ENCODE measurements at places on chromosomes 1 and 21.

DNA sequence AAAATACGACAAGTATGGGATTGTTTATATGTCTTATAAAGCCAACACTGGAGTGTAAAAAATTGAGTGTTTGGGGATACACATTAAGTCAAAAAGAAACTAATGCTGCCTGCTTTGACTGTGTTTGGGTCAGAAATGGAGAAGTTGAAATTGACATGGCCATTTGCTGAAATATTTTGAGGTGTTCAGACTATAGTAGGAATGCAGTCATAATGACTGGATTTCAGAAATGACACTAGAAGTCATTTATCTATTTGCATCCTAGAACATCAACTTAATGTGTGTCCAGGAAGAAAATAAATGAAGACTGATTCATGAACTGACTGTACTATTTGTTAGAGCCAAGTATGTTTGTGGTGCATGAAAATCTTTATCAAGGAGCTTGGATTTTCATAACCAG, 28.4 kb downstream of the RASAL2 start:
- no peak for DNase-seq

DNA sequence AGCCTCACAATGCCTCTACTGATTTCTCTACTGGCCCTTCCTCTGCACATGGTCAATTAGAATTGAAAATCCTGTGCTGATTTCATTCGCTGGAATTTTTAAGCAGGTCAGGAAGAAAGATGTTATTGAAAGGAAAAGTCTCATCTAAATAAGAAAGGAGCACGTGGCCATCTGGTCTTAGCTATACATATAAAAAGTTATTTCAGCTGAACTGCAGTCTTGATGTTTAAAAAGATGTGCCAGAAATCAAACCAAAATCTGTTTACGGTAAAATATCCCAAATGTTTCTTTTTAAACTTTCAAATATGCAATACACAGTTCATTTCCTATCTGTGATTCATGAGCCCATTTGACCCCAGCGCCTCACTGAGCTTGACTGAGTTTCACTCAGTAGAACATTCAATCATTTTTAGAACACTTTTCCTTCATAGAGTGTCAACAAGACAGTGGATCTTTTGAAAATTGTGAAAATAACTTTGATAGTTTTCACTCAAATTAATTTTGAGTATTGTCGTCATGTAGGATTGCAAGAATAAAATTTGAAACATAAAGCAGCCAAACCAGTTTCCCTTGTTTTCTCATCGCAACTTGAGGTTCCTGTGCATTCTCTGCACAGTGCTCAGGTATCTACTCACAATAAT, 293.6 kb downstream of the PTPRC start:
- peak; percentile 43 for DNase-seq

DNA sequence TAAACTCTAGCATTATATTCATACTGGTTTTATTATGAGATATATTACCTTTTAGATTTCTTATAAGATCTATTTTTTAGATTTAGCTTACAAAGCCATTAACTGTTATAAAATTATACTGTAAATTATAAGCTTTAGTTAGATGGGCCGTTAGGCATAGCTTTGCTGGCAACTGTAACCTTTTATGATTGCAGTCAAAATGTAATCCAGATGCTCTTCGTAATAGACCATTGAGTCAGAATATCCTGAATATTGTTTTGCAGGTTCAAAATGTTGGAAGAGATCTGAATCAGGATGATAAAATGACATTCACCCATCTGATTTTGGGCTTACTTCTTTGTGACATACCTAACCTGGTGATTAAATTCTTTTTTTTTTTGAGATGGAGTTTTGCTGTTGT, 20.9 kb downstream of the ITSN1 start:
- DNase-seq, result no peak

- DNase-seq, result no peak
Measured at GRCh38 chr1:216958569-216958968, 235.3 kb upstream of the ESRRG start.

DNA sequence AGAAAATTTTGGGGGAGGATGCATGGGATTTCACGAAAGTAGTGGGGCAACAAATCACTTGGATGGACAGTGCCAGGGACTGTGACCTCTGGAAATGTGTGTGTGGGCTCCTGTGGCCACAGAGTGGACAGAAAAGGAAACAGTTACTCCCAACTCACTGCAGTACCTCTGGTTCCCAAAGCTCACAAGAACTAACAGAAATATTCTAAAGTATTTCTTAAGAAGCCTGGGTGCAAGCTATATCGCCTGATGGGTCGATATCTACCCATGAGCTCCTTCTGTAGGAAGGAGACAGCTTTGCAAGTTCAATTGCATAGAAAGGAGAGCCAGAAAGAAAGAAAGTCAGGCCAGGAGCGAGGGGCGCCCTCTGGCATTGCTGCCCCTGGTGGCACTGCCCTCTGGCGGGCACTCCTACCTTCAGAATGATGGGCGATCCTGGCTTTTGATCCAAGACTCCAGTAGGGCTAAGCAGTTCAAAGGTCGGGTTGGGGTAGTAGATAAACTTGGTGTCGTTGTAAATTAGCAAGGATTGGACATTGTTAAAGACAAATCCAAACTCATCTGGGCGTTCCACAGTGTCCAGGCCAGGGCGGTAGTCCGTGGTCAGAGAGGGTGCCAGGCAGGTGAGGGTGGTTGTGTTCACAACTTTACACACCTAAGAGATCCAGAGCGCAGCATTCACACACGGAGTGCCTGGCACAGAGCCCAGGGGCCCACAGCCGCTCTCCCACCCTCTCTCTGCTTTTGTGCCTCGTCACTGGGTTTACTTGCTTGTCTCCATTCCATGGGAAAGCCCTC, 134.7 kb upstream of the CD34 start:
- no peak for DNase-seq

DNA sequence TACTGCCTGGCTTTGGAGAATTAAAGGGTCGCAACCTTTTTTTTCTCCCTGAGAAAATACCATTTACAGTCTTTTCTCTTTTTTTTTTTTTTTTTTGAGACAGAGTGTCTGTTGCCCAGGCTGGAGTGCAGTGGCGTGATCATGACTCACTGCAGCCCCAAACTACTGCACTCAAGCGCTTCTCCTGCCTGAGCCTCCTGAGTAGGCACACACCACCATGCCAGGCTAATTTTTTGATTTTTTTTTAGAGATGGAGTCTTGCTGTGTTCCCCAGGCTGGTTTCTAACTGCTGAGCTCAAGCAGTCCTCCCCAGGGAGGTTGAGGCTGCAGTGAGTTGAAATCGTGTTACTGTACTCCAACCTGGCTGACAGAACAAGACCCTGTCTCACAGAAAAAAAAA, 24.6 kb downstream of the UBE4B start:
- no peak for DNase-seq

DNA sequence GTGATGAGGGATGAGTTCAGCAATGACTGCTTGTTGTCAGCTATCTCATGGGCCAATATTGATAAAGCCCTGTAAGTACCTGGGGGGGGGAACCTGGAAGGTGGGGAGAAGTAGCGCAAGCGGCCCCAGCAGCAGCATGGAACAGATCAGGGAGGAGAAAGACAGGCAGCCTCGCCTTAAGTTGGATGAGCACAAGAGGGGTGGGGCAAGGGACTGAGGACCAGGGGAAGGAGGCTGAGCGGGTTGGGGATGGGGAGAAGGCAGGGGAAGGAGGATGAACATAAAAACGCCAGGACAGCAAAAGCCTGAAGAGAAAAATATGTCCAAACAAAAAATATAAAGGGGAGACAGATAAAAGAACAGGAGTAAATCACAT, 70.6 kb downstream of the ALG14 start:
- DNase-seq, result no peak

- peak; percentile 75 for DNase-seq
Measured at GRCh38 chr1:207077470-207078377, 10.9 kb upstream of the C4BPB start.

DNA sequence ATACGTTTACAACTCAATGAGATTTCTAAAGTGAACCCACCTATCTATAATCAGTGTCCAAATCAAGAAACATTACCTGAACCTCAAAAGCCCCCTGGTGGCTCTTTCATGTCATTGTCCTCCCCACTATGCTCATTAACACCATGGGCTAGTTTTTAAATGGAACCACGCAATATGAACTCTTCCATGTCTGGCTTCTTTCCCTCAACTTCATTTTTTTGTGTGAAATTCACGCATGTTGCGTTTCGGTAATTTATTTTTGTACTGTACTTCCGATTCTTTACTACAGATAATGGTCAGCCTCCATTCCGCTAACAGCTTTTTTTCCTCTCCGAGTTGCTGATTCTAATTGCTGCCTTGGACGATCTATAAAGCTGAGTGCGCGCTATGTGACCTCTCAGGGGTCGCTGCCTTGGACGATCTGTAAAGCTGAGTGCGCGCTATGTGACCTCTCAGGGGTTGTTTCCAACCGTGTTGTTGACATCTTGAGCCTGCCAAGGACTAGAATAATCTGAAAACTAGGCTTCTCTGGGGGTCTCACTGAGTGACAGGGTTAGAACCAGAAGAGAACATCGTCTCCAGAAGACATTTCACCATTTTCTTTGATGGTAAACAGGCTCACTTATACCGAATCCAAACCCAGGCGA, 1.1 kb upstream of the CACYBP start:
- peak; percentile 70 for DNase-seq

- DNase-seq, result no peak
Measured at GRCh38 chr1:157399343-157399983, 152.9 kb downstream of the FCRL5 start.

GRCh38 chr21:28943631-28944030, 49.0 kb downstream of the LTN1 start:
- no peak for DNase-seq

GRCh38 chr1:102758418-102758817, 349.9 kb downstream of the COL11A1 start:
- no peak for DNase-seq

- no peak for DNase-seq
Measured at GRCh38 chr1:9871707-9872425, 38.2 kb downstream of the CTNNBIP1 start.

DNA sequence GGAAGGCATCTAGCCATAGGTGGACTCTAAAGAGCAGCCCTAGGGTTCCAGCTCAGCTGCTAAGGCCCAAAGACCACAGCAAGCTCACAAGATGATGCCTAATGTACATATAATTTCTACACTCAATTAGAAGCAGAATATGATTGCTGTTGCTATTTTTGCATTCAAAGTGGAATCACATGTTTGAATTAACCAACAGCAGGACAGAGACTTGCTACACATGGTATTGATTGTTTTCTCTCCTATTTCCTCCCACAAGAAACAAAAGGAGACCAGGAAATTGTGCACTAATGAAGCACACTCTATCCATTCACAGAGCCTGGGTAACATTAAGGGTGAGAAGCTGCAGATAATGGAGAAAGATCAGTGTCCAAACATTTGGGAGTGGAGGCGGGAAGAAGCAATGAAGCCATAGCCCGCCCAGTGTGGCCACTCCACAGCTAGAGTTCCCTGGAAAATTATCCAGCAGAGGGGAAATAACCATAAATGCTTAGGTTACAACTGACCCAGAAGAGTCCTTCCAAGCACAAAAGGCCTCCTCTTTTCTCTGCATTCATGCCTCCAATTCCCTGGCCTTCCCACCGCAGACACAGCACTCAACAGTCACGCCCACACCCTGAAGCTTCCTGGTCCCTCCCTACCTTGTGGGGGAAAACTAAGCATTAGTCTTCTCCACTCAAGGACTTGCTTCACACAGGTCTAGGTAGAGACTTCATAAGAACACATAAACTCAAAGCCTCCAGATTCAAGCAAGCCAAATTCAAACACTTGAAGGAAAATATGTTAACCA, 7.5 kb downstream of the CNN3 start:
- no peak for DNase-seq

- DNase-seq, result no peak
Measured at GRCh38 chr1:19452221-19452663, 33.1 kb downstream of the CAPZB start.

DNA sequence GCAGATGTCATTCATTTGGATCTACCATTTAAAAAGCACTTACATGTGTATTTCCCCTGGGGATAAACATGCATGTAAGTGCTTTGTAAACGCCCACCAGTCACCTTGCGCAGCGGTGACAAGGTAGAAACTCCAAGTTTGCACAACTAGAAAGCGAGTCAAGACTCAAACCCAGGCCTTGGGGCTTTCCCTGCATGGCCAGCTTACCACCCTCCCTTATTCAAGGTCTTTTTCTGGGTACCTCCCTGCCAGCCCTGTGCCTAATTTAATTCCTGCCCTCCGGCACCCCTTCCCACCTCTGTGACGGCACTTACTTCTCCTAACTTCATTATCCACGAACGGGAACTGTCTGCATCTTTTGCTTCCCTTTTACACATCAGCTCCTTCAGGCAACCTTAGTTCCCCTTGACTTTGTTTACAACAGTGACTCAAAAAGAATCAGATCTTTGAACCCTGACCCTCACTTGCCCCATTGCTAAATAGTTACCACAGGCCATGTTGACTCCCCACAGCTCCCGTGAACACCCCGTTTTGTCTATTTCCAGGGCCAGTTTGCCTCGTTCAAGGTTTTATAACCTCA, 138.3 kb upstream of the ETS2 start:
- peak; percentile 53 for DNase-seq

- DNase-seq, result no peak
Measured at GRCh38 chr1:62436039-62436465, 797 bp upstream of the USP1 start.

DNA sequence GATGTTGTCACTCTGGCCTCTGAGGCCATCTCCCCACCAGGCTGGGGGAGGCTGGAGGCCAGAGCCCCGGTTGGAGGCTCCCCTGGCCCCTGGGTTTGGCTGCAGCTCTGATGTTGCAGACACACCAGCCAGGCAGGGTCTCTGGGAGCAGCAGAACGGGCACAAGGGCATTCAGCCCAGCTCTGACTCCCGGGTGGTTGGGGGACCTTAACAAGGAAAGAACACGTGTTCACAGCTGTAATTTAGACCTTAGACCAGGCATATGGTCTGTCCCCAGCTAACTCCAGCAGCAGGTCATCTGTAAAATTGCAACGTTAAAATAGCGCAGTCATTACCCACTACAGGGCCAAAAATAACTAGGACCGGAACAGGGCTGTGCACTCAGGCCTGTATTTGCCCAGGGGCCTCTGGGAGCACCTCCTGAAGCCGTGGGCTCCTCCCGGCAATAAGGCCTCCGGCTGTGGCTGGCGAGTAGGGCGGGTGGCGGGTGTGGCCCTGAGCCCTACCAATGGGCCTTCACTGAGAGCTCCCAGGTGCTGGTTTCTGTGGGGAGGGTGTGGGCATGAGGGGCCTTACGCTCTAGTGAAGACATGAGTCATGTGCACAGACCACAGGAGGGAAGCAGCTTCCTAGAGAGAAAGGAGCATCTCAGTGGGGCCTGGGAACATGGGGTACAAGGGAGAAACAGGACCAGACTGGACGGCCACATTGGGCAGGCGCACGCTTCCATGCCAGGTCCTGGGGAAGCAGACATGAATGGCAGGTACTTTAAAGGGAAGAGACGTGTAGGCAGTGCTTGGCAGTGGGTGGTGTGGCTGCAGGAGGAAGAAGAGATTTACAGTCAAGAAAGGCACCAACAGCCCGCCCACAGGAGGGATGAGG, 6.1 kb downstream of the LDLRAP1 start:
- DNase-seq, result peak; percentile 63

DNA sequence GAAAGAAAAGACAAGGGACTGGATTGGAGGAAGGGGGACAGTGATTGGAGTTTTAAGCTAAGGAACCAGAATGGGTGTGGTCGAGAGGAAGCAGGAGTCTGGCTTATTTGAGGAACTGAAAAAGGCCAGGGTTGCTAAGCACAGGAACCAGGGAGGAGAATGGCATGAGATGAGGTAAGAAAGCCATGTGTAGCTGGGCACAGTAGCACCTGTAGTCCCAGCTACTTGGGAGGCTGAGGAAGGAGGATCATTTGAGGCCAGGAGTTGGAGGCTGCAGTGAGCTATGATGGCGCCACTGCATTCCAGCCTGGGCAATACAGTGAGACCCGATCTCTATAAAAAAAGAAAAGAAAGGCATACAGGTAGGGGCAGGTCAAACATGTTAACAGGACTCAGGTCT, 8.1 kb upstream of the KHDRBS1 start:
- peak; percentile 87 for DNase-seq

- no peak for DNase-seq
Measured at GRCh38 chr1:232722626-232723025, 82.6 kb upstream of the MAP10 start.
